ENCODE measurements at places on chromosomes 1 and 21.
A peak's percentile ranks its signal among the peaks of the same experiment; 100 is the strongest.

GRCh38 chr1:189805735-189806134, 671.9 kb downstream of the BRINP3 start:
- DNase-seq, result no peak

- no peak for DNase-seq
These were observed 51.3 kb downstream of the PTGS2 start for GRCh38 chr1:186628910-186629309.

DNA sequence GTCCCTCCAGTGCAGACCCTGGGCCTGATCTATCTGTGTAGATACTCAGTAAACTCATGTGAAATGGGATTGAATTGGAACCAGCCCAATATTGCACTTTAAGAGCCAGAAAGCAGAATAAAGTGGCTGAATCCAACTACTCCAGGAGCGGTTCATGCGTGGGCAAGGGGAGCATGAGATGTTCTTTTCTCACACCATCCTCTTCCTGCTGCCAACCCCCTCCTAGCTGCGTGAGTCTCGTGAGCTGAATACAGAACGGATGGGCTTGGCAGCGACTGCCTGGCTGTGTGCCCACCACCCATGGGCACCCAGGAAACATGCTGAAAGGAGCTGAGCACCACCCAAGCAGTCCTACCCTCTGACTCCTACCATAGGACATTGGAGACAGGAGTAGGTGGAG, 128.3 kb downstream of the ELAVL4 start:
- DNase-seq, result no peak

- DNase-seq, result no peak
These were observed 11.8 kb downstream of the UBE2T start for GRCh38 chr1:202329891-202330290.

DNA sequence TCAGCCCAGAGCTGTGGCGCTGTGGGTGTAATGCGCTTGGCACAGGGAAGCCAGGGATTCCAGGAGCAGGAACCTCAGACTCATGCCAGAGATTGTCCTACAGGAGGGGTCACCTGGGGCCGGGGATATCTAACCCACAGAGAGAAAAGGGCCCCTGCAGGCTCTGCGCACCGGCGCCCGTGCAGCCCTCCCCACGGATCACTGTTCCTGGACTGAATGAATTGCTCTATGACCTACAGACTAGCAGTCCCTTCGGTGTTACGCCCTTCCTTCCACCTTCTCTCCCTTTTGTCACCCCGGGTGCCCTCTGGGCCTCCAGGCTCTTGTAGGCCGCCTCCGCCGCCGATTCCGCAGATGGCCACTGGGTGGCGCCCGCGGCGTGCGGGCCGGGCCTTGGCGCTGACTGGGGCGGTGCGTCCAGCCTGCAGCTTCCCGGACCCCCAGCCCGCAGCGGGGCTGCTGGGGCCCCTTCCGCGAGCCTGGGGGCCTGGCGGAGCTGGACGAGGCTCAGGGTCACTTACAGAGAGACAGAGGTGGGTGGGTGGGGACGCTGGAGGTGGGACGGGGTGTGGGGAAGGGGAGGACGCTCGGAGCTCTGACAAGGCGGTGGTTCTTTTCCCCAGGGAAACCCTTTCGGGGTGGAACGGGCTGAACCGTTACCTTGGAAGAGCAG, 101.3 kb downstream of the IER5 start:
- no peak for DNase-seq

DNA sequence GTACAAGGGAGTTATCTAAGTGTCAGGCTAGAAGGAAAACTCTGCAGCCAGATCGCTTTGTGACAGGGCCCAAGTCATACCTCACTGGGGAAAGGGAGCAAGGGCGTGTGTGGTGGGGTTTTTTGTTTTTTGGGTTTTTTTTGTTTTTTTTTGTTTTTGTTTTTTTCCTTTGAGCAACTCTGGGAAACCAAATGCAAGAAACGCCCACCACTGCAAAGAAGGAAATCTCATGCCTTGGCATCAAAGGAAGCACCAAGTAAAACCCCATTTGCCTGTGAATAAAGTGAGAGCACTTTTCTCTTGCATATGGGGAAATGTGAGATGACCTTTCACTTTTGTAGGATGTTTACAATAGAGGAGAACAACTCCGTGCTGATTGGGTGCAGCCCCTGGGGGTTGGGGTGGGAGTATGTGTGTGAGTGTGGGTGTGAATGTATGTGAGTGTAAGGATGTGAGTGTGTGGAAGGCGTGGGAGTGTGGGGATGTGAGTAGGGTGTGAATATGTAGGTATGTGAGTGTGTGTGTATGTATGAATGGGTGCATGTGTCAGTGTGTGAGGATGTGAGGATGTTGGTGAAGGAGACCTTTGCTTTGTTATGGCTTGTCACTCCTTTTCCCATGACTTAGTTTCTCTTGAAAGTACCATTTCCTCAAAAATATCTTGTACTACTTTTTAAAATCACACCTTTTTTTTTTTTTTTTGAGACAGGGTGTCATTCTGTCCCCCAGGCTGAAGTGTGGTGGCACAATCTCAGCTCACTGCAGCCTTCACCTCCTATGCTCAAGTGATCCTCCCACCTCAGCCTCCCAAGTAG, 34.6 kb downstream of the IL12RB2 start:
- no peak for DNase-seq

GRCh38 chr1:10209905-10210810, at the start of gene KIF1B:
KIF1B (plus strand) TSS chr1:10210570; CDS start chr1:10232329, 21,759 bp downstream.
- DNase-seq, result peak; percentile 95

- no peak for DNase-seq
These were observed 31.4 kb downstream of the ZNF670 start for GRCh38 chr1:247047260-247047659.

- no peak for DNase-seq
These were observed 10.2 kb downstream of the OSCP1 start for GRCh38 chr1:36440044-36440443.

DNA sequence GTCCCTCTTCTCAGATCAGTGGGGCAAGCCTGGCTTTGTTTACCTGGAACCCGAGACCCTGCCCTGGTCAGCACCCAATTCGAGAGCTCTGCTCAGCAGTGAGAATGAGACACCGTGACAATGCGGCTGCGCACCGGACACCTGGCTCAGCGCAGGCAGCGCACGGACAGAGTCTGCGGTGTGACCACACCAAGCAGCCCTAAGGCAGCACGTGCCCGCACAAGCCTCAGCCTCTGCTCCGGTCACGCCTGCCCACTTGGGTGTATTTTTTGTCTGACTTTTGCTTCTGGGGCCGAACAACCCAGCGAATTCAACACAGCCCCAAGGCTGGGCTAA, 4.7 kb downstream of the KRTAP10-8 start:
- no peak for DNase-seq

All from left renal cortex interstitium (tissue), 4 donors.